ENCODE measurements at places on chromosomes 5 and 9.
A peak's percentile ranks its signal among the peaks of the same experiment; 100 is the strongest.

DNA sequence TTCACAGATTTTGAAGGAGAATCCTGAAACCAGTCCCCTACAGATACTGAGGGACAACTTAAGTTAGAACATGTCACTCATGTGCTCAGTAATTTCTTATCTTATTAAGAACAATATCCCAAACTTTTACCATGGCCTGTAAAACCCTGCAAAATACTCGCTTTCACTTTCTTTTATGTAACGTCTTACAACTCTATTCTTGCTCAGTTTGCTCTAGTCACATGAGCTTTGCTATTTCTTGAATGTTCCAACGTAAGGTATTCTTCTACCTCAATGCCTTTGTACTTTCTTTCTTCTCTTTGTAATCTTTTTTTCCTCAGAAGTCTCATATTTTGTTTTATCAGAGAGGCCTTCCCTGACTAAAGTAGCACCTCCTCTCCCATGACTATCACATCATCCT lies 14.1 kb downstream of the TMEM38B start:
- DNase-seq: no peak

- DNase-seq: peak; percentile 42
These were observed at the start of gene CFAP77 for GRCh38 chr9:132409828-132410528. Gene CFAP77, plus strand, starts transcription at chr9:132410211. Its CDS starts 61 bp downstream, at chr9:132410272.

DNA sequence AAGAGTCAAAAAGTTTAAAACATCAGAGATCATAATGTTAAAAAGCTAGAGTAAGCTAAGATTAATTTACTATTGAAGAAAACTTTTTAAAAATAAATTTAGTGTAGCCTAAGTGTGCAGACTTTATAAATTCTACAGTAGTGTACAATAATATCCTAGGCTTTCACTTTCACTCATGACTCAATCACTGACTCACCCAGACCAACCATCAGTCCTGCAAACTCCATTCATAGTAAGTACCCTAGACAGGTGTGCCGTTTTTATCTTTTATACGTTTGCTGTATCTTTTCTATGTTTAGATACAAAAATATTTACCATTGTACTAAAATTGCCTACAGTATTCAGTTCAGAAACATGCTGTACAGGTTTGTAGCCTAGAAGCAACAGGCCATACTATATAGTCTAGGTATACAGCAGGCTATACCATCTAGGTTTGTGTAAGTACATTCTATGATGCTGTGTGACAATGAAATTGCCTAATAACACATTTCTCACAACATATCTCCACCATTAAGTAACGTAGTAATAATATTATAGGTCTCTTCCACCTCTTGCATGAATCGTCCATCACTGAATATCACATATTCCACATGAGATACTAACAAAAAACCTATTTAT lies 59.2 kb downstream of the MEGF9 start:
- no peak for DNase-seq

DNA sequence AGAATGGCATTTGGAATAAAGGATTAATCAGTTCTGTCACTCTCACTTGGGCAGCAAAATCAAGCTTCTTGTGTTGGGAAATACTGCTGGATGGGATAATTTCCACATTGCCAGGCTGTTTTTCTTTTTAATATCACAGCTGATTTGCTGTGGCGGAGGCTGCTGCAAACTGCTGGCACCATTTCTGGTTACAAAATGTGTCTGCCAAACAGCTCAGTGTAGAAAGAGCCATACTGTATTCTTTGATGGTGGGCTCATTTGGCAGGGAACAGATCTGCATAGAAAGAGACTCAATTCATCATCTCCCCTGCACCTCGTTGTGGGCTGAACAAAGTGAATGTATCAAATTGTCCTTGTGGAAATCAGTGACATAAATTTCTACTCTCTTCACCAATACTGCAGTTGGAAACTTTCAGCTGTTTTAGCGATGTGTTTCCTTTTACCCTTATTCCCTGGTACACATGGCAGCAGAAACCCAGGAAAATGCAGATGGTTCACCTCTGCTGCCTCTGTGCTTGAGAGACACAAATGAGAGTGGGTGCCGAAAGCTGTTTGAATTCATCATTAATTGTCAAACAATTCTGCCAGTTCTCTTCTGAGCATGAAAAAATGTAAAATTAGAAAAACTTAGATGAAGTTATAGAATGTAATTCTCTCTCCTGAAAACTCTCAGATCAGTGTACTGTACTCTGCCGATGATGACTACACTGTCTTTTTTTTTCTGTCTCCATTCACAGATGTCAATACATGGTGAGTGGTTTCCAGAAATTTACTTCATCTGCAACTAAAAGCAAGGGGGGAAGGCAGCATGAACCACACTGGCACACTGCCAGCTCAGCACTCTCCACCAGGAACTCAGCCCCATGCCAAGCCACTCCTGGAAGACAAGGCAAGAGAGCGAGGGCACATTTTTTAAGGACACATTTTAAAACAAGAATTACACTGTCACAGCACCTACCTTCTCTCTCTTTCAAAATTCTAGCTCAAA lies 75.0 kb downstream of the HMHB1 start:
- DNase-seq: no peak

DNA sequence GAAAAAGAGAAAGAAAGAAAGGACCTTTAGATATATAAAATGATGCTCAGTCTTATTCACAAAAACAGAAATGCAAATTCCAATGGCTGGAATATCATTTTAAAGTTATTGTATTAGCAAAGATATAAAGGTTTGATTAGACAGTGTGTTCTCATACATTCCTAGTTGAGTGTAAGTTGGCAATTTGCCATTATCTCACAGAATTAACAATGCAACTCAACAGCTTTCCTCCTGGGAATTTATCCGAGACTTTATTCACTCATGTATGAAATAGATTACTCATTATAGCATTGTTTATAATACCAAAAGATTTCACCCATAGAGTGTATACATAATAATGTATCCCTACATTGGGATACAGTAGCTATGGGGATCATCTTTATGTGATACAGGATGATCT lies 27.1 kb upstream of the MLLT3 start:
- DNase-seq: no peak

DNA sequence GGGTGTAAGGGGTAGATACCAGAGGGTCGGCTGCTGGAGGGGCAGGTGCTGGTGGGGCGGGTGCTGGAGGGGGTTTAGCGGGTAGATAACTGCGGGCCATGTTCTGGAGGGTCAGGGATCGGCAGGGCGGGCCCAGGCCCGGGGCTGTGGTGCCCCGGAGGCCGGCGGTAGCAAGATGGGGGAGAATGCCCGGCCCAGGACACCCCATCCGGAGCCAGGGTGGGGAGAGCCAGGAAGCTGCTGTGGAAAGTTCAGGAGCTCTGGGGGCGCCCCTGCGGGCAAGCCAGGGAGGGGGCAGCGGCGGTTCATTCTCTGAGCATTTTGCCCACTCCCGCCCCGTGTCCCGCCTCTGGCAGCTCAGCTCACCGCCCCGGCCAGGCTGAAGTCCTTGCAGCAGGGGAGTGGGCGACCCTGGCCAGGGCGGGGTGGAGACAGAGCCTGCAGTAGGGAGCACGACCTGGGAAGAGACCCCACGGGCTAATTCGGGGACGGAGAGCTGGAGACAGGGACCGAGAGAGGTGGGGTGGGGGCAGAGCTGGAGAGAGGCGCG lies 538 bp downstream of the PRRT1B start:
- no peak for DNase-seq

DNA sequence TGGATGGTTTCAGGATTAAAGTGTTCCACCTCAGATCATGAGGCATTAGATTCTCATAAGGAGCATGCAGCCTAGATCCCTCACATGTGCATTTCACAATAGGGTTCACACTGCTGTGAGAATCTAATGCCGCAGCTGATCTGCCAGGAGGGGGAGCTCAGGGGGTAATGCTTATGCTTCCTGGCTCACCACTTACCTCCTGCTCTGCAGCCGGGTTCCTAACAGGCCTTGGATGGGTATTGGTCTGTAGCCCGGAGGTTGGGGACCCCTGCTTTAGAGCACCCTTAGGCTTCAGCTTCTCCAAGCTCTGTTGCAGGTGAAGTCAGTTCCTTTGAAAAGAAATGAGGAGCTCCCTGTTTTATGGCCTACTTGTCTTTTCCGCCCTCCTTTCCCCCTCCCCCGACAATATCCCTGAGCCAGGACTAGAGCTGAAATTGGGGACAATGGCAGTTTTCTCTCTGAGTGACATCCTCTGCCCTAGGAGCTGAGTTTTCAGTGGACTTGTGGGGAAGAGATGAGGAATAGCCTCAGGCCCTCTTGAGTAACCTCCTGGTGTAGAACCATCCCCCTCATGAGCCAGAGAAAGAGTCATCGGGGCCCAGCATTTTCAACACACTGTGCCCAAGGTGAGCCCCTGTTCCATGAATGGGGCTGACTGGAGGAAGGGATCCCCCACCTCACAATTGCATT lies 16.2 kb upstream of the MAT2B start:
- DNase-seq: no peak

- DNase-seq: no peak
These were observed 11.2 kb downstream of the CTNNAL1 start for GRCh38 chr9:109002141-109002540.

DNA sequence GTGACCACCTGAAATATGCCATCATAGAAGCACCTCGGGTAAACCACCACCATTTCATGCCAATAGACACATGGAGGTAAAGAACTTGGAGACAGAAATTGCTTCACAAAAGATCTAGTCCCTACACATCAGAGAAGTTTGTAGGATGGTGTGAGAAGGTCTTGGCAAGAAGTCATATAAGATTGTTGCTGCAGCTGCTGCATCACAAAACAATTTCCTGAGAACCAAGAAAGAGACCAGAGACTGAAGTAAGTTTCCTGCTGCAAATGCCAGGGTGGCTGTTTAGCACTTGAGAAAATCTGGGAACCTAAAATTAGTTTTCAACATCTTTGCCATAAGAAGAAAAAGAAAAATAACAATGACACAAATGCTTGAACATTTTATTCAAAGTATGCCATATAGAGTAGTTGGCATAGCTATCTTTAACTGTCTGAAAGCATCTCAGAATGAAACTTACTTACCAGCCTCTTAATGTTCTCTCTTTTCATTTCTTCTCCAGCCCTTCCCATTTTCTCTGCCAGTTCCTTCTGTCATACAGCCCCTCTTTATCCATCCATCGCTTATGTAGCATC lies 114.3 kb downstream of the KCTD16 start:
- DNase-seq: no peak

- DNase-seq: no peak
These were observed 121.9 kb upstream of the GRHPR start for GRCh38 chr9:37300620-37301019.

GRCh38 chr5:145554399-145554798 lies 280.7 kb downstream of the PRELID2 start:
- DNase-seq: no peak

DNA sequence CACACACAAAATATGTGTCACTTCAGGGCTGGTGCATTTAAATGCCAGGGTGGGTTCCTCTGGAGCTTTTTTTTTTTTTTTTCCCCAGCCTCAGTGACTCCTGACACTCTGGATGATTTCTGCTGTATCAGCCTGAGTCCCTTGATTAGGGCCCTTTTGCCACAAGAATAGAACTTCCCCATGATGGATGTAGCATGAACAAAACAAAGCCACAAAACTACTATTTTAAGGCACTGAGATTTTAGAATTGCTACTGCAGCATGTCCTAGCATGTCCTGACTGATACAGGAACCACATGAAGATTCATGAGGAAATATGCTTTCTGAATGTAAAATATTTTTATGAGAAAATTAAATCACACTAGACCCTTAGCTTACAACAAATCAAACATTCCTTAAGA lies 13.9 kb upstream of the ADGRD2 start:
- no peak for DNase-seq

GRCh38 chr9:4114569-4115505 lies 185.0 kb downstream of the GLIS3 start:
- no peak for DNase-seq

DNA sequence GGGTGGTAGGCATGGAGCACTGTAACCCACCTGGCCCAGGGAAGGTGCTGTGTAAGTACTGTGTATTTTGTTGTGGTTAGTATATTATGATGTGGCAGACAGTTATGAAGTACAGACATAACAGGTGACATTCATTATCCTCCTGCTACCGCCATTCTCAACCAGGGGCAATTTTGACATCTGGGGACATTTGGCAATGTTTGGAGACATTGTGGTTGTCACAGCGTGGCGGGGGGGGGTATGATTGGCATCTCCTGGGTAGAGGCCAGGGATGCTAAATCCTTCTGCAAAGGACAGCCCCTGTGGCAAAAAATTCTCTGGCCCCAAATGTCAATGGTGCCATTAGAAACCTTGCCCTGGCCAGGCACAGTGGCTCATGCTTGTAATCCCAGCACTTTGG lies 9.8 kb upstream of the RPL26L1 start:
- no peak for DNase-seq

DNA sequence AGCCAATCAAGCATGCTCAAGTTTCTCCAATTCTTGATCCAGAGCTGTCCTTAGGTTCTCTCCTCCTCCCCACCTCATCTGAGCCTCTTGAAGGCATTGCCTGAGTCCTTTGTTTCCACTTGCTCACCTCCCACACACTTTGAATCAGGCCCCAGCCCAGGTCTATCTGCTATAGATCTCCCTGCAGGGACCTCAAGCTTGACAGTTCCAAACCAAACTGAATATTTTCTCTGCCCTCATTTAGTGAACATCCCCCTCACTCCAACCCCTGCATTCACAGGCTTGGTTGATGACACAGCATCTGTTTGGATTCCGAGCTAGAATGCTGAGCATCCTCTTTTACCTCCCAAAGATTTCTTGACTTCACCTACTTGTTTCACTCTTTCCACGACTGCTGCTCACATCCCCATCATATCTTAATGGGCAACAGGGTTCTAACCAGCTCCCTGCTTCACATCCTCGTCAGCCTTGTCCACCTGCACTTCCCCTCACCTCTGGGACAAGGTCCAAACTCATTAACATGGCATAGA lies 474.5 kb downstream of the ZSWIM6 start:
- DNase-seq: no peak

DNA sequence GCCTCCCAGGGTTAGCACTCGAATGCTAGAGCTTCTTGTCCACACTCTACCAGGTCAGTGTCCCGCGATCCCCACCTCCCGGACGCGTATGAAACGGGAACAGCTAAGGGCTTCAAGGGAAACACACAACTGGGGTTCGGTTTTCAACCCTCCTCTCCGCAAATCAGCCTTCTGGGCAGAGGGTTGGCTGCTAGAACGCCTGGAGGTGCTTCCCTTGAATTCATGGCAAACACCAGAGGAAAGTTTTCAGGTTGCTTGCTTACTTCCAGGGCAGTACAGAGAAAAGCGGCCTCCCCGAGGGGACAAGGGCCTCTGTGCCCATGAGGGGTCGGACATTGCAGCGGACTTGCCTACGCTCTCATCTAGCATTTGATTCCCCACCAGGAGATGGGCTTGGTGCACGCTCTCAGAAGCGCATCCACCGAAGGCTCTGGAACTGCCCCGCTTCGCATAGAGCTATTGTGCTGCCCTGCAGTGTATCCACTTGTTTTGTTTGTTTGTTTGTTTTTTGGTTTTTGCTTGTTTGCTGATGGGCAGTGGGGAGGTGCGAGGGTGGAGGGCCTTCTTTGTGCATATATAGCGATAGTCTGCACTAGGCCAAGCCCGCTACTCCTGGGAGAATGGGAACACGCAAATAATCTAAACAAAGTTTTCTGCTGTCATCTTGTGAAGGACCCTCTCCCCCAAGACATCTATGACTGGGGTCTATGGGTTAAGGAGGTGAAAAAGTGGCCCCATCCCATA lies 1.3 kb upstream of the DMRT3 start:
- no peak for DNase-seq

- no peak for DNase-seq
These were observed 106.2 kb downstream of the ADAMTSL1 start for GRCh38 chr9:18580151-18580550.

GRCh38 chr9:113579283-113580040 lies 115.9 kb downstream of the RGS3 start:
- DNase-seq: no peak

Data from NCI-H774 (cell line).